B cell (primary cell): ENCODE measurements at places on chromosomes 16 and 17. TPM values are rescaled to one million over a fixed set of nuclear protein-coding genes. Genes with fewer than 3 reads are reported as not detected.

DNA sequence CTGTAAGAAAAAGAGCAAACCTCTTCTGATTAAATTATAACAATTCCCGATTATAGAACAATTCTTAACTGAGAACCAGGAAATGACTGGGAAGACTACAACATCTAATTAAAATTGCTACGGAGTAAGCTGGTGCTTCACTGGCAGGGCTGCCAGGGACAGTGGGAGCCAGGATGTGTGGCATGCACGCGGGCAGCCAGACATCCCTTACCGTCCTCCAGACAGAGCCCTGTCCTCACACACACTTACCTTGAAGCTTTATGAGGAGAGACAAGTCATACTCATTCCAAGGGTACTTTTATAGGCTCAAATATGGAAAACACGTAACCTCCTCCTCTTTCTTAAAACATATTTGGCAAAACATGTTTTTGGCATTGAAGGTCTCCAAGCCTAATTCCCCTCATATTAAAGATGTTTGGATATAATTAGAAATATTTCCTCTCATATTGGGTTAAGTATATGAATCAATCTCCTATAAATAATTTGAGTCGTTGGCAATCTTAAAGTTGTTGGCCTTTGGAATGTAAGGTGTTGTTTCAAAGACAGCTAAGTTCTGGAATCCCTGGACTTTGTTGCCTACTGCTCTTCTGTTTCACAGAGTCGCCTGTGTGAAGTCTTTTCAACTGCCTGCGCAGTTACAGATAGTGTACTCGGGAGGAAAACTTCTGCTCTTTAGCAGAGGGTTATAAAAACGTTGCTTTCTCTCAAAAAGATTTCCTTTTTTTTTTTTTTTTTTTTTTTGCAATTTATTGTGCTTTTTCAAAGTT lies at the start of gene MYH1:
TSS of gene MYH1 (minus strand) at position 272 of the 767 bp plus-strand sequence. CDS start 1,900 bp downstream, outside the sequence.
- no peaks in the 10 kb centered on the region for H3K4me1 ChIP-seq
- no peak within 1 kb of the TSS for H3K27ac ChIP-seq
- no peaks in the 10 kb centered on the region for H3K27me3 ChIP-seq
- H3K36me3 ChIP-seq: no peaks in the 10 kb centered on the region
- no peak within 1 kb of the TSS for H3K4me3 ChIP-seq

GRCh38 chr16:11799509-11800381 lies 2.7 kb upstream of the ZC3H7A start:
- H3K4me1 ChIP-seq: peaks cover 43% of the 10 kb centered on the region
- no peak overlapping the region for H3K4me3 ChIP-seq
- DNase-seq: peak; percentile 51
- H3K27me3 ChIP-seq: no peaks in the 10 kb centered on the region

DNA sequence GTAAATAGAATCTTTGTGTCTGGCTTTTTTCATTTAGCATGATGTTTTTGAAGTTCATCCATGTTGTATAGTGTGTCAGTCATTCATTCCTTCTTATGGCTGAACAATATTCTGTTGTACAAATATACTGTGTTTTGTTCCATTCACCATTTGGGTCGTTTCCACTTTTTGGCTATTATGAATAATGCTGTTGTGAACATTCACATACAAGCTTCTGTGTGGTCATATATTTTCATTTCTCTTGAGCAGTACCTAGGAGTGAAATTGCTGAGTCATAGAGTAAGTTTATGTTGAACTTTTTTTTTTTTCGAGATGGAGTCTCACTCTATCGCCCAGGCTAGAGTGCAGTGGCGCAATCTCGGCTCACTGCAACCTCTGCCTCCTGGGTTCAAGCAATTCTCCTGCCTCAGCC lies 32.3 kb upstream of the TAOK1 start:
- no peak overlapping the region for H3K27ac ChIP-seq
- H3K27me3 ChIP-seq: no peaks in the 10 kb centered on the region
- no peak overlapping the region for H3K4me3 ChIP-seq
- no peaks in the 10 kb centered on the region for H3K4me1 ChIP-seq

DNA sequence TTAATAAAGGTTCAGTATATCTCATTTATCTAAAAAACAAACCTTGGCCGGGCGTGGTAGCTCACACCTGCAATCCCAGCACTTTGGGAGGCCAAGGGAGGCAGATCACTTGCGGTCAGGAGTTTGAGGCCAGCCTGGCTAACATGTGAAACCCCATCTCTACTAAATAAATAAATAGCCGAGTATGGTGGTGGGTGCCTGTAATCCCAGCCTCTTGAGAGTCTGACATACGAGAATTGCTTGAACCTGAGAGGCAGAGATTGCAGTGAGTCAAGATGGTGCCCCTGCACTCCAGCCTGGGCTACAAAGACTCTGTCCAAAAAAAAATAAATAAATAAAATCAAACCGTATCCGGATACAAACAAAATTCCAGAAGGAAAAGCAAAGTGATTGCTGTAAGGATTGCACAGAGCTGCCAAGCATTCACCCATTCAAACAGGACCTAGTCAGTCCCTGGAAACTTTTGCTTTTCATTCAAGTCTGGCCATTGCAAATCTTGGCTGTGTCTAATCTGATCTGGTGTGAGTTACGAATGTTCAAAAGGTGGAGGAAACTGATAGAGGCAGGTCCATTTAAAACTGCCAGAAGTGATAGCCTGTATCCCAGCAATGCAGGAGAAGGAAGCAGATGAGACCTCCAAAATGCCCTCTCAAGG lies 102.5 kb upstream of the CLEC3A start:
- H3K27ac ChIP-seq: no peak overlapping the region
- H3K36me3 ChIP-seq: no peaks in the 10 kb centered on the region
- no peaks in the 10 kb centered on the region for H3K27me3 ChIP-seq
- no peak for DNase-seq

DNA sequence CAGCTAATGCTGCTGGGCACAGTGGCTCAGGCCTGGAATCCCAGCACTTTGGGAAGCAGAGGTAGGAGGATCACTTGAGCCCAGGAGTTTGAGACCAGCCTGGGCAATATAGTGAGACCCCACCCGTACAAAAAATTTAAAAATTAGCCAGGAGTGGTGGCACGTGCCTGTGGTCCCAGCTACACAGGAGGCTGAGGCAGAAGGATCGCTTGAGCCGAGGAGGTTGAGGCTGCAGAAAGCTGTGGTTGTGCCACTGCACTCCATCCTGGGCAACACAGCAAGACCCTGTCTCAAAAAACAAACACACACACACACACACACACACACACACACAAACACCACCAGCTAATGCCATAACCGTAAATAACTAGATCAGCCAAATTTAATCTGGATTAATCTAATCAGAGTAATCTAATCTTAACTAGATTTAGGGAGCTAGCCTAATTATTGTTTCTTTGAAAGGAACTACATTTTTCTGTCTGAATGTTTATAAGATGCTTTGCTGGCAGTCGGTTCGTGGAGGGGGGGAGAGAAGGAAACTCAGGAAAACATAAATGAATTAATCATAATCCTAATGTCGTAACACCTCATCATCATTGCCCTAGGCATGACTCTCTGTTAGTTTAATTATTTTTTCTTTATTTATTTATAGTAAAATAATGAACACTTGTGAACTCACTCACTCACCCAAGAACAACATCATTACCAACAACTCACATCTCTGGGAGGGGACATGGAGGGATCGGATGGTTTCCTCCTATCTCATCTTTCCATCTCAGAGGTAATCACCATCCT lies 12.5 kb upstream of the RBBP6 start:
- H3K27ac ChIP-seq: no peak overlapping the region
- no peak for DNase-seq
- H3K36me3 ChIP-seq: no peaks in the 10 kb centered on the region
- no peaks in the 10 kb centered on the region for H3K27me3 ChIP-seq
- H3K4me3 ChIP-seq: no peak overlapping the region
- H3K4me1 ChIP-seq: no peaks in the 10 kb centered on the region

- peak; percentile 64 for DNase-seq
- H3K27ac ChIP-seq: peak overlapping the region; percentile 95
- peaks cover 59% of the 10 kb centered on the region for H3K4me1 ChIP-seq
- H3K36me3 ChIP-seq: no peaks in the 10 kb centered on the region
- H3K27me3 ChIP-seq: no peaks in the 10 kb centered on the region
Observed at GRCh38 chr17:55420776-55421178, 858 bp downstream of the MMD start.

GRCh38 chr16:46895399-46896313 lies 11.5 kb downstream of the GPT2 start:
- no peak overlapping the region for H3K27ac ChIP-seq
- H3K36me3 ChIP-seq: no peaks in the 10 kb centered on the region
- H3K4me3 ChIP-seq: no peak overlapping the region
- no peaks in the 10 kb centered on the region for H3K27me3 ChIP-seq
- no peaks in the 10 kb centered on the region for H3K4me1 ChIP-seq
- no peak for DNase-seq

- H3K36me3 ChIP-seq: peaks cover 26% of the 10 kb centered on the region
- no peaks in the 10 kb centered on the region for H3K27me3 ChIP-seq
- no peak for DNase-seq
- peak overlapping the region; percentile 87 for H3K27ac ChIP-seq
- peak overlapping the region; percentile 99 for H3K4me3 ChIP-seq
Observed at GRCh38 chr16:69340095-69340644, 598 bp downstream of the NIP7 start.

DNA sequence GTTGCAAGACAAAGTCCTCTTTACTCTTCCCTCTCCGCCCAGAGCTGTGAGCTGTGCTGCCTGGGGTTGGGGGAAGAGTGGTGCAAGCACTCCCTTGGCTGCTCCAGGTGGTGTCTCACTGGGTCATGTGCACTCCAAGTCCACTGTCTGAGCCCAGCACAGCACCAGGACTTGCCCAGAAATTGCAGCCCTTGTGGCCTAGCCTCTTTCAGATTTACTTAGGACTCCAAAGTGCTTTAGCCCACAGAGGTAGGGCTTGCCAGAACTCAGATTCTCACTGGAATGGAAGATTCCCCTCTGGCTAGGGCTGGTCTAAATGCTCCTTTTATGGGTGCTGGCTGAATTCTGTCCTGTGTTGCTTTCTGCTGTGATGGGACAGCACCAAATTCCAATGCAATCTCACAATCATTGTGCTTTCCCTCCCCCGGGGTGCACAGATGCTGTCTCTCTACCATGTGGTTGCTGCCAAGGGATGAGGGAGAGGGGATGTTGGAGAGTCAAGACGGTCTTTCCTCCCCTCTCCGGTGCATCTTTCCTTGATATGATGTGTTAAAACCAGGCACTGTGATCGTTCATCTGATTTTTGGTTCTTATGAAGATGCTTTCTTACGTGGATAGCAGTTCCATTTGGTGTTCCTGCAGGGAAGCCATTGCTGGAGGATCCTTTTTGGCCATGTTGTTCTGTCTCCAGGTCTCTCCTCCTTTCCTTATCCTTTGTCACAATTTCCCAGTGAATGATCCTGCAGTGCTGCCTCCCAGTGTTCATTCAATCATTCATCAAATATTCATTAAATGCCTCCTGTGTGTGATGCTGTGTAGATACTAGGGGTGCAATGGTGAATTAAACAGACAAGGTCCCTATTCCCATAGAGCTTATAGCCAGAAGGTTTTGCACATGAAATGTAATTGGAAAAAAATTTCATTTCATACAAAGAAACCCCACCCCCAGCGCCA lies 216.3 kb downstream of the SPECC1 start:
- DNase-seq: no peak
- no peaks in the 10 kb centered on the region for H3K36me3 ChIP-seq
- H3K27me3 ChIP-seq: no peaks in the 10 kb centered on the region

- H3K4me3 ChIP-seq: peak overlapping the region; percentile 97
- H3K27ac ChIP-seq: no peak overlapping the region
- peak; percentile 68 for DNase-seq
- peaks cover 38% of the 10 kb centered on the region for H3K27me3 ChIP-seq
- no peaks in the 10 kb centered on the region for H3K36me3 ChIP-seq
Observed at GRCh38 chr17:30379903-30380381, 1.2 kb downstream of the CPD start.

GRCh38 chr17:52824542-52824941 lies 666.0 kb upstream of the CA10 start:
- DNase-seq: no peak
- H3K27me3 ChIP-seq: no peaks in the 10 kb centered on the region
- no peaks in the 10 kb centered on the region for H3K36me3 ChIP-seq
- H3K4me1 ChIP-seq: no peaks in the 10 kb centered on the region
- H3K4me3 ChIP-seq: no peak overlapping the region
- no peak overlapping the region for H3K27ac ChIP-seq

DNA sequence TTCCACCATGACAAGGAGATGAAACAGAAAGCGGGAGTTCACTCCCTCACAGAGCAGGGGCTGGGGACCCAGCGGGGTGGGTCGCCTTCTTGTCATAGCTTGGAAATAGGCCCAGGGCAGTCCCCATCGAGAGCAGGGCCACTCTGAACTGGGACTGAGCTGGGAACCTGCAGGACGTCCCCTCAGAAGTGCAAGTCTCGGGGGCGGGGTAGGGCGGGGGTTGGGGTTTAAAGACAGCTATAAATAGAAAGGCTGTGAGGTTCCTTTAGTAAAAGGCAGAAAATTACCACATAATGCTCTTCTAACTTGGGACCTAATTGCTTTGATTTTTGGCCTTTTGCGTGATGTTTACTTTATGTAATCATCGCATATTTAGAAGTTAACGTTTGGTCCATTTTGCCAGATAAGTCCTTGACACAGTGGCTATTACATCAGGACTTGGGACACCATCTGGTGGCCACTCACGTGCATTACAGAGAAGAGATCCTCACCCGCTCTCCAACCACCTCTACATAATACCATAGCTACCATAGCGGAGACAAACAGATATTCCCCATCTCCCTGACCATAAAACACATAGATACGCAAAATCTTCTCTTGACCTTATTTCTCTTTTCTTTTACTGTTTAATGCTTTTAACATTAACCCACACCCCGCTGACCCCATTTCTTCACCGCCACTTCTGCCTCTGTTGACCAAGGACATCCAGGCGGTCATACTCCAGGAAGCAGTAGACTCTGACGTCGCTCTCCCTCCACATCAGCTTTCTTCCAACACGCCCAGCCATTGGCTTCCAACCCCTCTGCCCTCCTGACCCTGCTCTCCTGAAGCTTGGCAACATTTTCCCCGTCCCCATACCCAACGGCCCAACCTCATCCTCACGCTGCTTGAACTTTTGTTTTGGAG lies 27.5 kb upstream of the PIK3R6 start:
- H3K36me3 ChIP-seq: no peaks in the 10 kb centered on the region
- no peak overlapping the region for H3K27ac ChIP-seq
- H3K4me3 ChIP-seq: no peak overlapping the region
- no peaks in the 10 kb centered on the region for H3K27me3 ChIP-seq
- DNase-seq: peak; percentile 71

- no peaks in the 10 kb centered on the region for H3K4me1 ChIP-seq
- no peak overlapping the region for H3K27ac ChIP-seq
- no peak for DNase-seq
Observed at GRCh38 chr16:73093146-73094144, 45.5 kb upstream of the ZFHX3 start.

- no peak for DNase-seq
- no peaks in the 10 kb centered on the region for H3K4me1 ChIP-seq
- H3K4me3 ChIP-seq: no peak overlapping the region
- H3K27ac ChIP-seq: no peak overlapping the region
Observed at GRCh38 chr17:4540687-4541327, 14.4 kb downstream of the MYBBP1A start.

Gene STXBP4
- 1.2 and 1.3 TPM in 2 replicates for polyA plus RNA-seq

Gene LRRC36
- polyA plus RNA-seq: 0.98 and 1.5 TPM in 2 replicates

Gene KLHL10
- 0.37 TPM in 1 of 2 replicates, not detected in the other for polyA plus RNA-seq

Gene BEAN1
- not detected in 2 replicates for polyA plus RNA-seq

Gene EZH1
- polyA plus RNA-seq: 115 and 195 TPM in 2 replicates

Gene HOXB6
- 0.10 TPM in 1 of 2 replicates, not detected in the other for polyA plus RNA-seq

Gene SEPTIN12
- 0.07 TPM in 1 of 2 replicates, not detected in the other for polyA plus RNA-seq

Gene DNAH9
- not detected in 2 replicates for polyA plus RNA-seq

Gene SRL
- not detected in 2 replicates for polyA plus RNA-seq

Gene KRT20
- not detected in 2 replicates for polyA plus RNA-seq

Gene MYH8
- not detected in 2 replicates for polyA plus RNA-seq
